ENCODE measurements at places on chromosomes 6 and 20. TPM values are rescaled to one million over a fixed set of nuclear protein-coding genes. Genes with fewer than 3 reads are reported as not detected.

The SYTL3 gene
- 7.7 TPM for total RNA-seq

The TPX2 gene
- 139 TPM for total RNA-seq

The OXT gene
- total RNA-seq: not detected

The DCBLD1 gene
- total RNA-seq: 34.8 TPM

The RANBP9 gene
- 62.2 TPM for total RNA-seq

The SPATA25 gene
- total RNA-seq: not detected

The NMBR gene
- not detected for total RNA-seq

DNA sequence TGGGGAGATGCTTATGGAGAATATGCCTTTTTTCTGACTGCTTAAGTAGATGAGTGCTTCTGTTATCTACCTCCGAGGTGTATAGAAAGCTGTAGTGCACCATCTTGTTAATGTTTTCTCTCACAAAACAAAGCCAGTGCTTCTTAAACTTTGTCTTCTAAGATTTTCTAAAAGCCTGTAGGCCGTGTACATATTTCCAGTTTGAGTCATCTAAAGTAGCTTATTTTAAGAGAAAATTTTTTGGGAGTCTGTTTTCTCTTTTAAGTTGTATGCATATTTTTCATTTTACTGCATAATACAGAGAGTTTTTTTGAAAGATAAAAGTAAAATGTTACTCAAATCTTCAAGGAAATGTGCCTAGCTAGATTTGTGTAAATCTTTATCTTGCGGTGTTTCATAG, 151.7 kb downstream of the GRIK2 start:
- no peak for DNase-seq

GRCh38 chr6:149278997-149279396, 38.5 kb upstream of the TAB2 start:
- no peak for DNase-seq

- DNase-seq: no peak
Observed at GRCh38 chr6:106599440-106599839, 29.9 kb downstream of the RTN4IP1 start.

DNA sequence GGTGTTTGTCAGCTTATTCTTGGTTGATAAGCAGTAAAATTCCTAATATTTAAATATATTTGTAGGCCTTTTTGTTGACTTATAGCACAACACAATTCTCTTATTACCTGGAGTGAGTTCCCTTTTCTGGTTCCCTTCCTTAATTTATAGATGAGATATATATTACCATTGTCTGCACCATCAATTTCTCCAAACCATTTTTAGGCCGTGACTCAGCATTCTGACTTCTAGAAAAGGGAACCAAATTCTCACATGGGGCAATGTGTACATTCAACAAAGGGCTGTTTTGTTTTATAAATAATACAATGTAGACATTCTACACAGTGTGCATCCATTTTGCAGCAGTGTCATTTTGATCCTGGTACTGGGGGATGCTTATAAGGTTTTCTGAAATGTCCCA, 52.8 kb downstream of the NCOA7 start:
- no peak for DNase-seq

- peak; percentile 54 for DNase-seq
Observed at GRCh38 chr6:47922391-47922790, 140.6 kb downstream of the OPN5 start.

- no peak for DNase-seq
Observed at GRCh38 chr6:161222706-161223234, 51.1 kb downstream of the AGPAT4 start.

DNA sequence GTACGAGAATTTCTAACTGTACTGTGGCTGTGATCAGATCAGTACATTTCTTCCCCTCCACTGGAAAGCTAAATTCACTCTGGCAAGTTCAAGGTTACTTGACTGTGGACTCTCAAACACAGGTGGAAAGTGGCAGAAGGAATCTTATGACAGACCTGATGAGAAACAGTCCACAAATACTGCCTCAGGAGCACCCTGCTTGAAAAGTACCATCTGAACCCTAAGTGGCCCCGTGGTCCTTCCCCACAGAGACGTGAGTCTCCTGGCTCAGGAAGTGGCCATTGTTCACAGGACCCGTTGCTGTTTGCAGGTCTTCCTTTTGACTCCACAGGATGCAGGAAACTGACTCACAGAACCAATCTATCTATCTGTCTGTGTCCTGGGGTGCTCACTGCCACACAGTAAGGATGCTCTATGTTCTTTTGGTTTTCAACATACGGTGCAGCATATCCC, 47.5 kb upstream of the NHSL1 start:
- peak; percentile 35 for DNase-seq

DNA sequence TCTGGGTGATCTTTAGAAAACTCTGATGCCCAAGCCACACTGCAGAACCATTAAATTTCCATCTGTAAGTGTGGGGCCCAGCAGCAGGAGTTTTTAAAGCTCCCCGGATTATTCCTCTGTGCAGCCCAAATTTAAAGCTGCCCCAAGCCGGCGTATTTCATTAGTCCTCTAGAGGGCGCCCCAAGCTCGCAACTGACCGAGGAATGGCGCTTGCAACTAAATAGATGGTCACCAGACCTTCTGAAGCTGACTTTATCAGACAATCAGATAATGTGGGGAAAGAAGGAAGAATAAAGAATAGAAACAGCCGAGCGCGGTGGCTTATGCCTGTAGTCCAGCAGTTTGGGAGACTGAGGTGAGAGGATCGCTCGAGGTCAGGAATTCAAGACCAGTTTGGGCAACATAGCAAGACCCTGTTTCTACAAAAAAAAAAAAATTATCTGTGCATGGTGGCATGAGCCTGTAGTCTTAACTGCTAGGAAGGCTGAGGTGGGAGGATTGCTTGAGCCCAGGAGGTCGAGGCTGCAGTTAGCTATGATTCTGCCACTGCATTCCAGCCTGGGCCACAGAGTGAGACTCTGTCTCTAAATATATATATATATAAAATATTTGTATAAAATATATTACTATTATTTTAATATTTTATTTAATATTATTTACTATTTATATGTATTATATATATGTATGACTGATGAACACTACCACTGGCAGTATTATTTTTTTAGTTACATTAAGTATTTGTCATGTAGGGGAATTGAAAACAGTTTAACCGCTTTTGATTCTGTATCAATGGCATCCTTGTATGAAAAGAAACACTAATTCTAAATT, 56.0 kb downstream of the OTOR start:
- DNase-seq: peak; percentile 7

- DNase-seq: no peak
Observed at GRCh38 chr6:32668226-32668747, 1.8 kb upstream of the HLA-DQB1 start.

DNA sequence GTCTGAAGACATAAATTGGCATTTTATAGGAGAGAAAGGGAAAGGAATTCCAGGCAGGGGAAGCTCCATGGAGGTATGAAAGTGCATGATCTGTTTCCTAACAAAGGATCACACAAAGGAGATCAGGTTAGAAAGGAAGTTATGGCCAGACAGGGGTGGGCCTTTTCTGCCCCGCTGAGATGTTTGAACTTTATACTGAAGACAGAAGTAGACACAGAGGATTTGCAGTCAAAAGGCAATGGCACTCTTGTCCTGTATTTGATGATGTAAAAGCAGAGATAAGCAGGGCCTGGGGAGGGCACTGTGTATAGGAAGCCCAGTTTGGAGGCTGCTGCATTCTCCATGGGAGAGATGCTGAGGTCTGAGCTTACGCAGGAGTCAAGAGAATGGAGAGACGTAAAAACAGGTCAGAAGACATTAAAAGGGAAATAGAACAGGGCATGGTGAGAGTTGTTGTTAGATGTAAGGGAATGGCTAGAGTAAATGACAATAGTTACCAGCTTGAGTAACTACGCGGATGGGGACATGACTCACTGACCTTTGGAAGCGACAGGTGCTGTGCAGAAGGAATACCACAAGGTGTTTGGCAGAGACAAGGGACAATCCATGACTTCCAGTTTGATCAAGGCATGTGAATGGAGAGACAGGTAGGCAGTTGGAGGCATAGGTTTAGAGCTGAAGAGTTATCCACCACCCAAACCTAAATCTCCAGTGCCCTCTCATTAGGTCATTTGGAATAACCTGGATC, 190.6 kb upstream of the SASH1 start:
- DNase-seq: no peak

- no peak for DNase-seq
Observed at GRCh38 chr20:40436011-40436410, 253.0 kb downstream of the MAFB start.

GRCh38 chr6:148265054-148265453, 77.6 kb upstream of the SASH1 start:
- DNase-seq: no peak

DNA sequence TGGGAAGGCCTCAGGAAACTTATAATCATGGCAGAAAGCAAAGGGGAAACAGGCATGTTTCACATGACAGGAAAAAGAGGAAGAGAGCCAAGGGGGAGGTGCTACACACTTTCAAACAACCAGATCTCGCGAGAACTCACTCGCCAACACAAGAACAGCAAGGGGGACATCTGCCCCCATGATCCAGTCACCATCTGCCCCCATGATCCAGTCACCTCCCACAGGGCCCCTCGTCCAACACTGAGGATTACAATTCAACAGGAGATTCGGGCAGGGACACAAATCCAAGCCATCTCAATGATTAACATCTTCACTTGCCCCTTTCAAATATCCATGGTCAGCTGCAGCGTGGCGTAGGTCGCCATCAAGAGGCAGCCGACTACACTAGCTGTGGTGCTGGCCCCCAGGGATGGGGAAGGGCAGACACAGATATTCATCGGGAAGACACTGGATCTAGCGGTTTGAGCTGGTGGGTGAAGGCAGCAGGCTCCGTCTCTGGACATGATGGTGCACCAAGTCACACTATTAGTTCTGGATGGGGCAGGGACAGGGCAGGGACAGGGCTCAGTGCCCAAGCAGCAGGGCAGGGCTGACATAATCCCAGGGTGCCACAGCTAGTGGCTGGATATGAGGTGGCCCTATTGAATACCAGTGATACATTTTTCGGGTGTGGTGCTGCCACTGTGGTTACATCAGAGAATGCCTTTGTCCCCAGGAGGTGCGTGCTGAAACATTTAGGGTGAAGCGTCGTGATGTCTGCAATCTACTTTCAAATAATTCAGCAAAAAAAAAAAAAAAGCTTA, 31.6 kb downstream of the TUBB2B start:
- no peak for DNase-seq

DNA sequence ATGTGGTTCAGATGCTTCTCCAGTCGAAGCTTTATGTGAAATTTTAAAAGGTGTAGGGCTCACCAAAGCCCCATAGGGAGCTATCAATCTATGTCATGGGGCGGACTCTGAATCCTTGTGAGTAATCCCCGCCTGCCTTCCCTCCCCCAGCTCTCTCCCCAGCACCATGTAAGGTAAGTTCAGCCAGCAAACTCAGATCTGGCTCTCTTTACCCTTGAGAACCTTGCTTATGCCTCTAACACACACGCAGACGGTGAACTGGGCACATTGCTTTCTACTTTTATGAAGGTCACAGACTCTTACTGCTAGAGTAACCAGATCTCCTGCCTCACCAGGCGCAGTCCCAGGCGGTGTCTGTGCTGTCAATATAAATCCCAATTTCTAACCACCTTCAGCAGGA, 82.6 kb upstream of the CNKSR3 start:
- no peak for DNase-seq

DNA sequence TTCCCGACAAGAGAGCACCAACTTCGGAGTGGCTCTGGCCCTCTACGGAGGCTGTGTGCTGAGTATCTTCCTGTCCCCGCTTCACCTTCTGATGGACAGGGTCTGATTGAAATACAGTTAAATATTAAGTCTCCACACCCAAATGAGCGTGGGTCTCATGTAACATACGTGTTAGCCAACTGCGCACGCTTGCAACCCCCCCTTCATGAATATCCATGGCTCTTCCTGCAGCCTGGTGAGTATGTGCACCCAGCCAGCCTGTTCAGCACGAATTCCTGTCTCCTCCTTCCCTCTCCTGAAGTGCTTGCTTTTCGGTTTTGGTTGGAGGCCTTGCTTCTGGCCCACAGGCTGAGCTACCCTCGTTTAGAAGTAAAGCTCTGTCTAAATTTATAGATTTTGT, 102.9 kb upstream of the FRMD1 start:
- DNase-seq: no peak

DNA sequence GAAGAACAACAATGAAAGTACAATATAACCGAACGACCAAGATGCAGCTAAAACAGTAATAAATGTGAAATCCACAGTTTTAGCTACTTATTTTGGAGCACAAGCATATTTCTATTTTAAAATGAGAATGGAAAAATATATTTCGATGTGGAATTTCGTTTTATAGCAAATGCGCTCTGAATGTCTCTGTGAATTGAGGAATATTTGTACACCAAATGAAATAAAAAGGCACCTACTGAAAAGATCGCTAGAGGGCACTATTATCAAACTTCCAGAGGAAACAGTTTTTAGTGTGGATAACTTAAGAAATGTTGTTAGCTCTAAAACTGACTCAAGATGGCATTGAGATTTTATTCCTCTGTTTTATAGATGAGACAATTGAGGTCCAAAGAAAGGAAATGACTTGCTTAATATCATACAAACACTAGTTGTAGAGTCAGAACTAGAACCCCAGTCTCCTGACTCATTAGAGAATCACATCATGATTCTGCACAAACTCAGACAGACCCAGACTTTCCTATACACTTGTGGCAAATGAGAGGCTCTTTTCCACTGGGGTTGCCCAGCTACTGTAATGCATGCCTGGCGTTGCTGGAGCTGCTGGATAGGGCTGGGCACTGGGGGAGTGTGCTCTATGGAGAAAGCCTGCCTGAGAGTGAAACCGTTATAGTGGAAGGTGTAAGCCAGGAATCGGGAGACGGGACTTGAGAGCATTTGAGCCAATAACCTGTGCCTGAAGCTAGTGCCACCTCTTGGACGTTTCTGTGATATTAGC, 51.9 kb downstream of the GCLC start:
- DNase-seq: peak; percentile 50

DNA sequence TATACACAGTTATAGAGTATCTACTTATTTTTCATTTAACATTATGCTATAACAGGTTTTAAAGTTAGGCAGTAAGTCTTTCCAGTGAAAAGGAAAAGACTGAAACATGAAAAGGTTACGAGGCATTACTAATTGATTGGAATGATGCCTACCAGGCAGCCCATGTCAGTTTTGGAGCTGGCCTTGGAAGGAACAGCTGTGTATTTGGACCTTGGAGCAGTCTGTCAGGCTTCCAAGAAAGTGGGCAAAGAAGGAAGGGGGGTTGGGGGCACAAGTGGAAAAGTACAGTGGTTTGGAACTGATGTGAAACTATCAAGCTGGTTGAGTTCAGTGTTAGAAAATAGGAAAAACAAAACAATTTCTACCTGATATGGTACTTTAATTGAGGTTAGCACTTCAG, 41.7 kb downstream of the SLC16A10 start:
- DNase-seq: peak; percentile 75

GRCh38 chr6:158663625-158664165, 13.8 kb downstream of the SYTL3 start:
- no peak for DNase-seq

DNA sequence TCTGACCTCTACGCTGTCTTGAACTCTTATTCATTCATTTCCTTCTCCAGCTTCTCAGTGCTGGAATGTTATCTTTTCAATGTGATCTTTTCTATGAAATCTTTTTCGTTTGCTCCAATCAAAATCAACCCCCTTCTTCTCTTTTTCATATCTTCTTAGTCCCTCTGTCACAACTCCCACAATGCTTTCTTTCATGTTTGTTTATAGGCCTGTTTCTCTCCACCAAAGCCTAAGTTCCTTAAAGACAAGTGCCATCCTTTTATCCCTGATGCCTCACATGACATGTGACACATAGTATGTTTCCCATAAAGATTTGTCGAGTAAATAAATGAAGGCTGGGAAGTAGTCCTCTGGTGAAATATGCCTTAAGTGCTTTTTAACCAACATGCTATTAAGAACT, 38.1 kb downstream of the CRYBG1 start:
- DNase-seq: no peak

GRCh38 chr6:151675746-151676459, 131.6 kb upstream of the ESR1 start:
- DNase-seq: no peak

GRCh38 chr6:150684714-150685459, 85.2 kb downstream of the PLEKHG1 start:
- no peak for DNase-seq

All from MG63 (cell line).